Hypothalamus (tissue), 51 donors: ENCODE measurements at places on chromosomes 6 and 20.

DNA sequence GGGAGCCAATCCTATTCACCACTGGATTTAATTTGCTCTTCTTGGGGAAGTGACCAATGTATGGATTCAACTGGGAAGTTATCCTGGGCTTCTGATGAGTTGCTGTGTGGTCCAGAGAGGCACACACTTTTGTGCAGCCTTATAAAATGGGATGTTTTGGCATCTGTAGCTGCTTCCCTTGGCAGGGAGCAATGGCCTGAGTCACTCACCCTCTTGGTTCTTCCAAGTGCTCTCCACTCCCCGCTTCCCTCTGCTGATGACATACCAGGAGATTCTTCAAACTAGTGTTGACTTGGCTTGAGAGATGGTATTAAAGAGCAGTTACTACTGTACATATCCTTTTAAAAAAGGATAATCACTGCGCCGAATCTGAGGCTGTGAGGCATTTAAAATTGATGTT lies 105.8 kb downstream of the JARID2 start:
- peak; percentile 30 for DNase-seq

- DNase-seq: no peak
Observed at GRCh38 chr20:35013421-35014411, 58.0 kb downstream of the MYH7B start.

DNA sequence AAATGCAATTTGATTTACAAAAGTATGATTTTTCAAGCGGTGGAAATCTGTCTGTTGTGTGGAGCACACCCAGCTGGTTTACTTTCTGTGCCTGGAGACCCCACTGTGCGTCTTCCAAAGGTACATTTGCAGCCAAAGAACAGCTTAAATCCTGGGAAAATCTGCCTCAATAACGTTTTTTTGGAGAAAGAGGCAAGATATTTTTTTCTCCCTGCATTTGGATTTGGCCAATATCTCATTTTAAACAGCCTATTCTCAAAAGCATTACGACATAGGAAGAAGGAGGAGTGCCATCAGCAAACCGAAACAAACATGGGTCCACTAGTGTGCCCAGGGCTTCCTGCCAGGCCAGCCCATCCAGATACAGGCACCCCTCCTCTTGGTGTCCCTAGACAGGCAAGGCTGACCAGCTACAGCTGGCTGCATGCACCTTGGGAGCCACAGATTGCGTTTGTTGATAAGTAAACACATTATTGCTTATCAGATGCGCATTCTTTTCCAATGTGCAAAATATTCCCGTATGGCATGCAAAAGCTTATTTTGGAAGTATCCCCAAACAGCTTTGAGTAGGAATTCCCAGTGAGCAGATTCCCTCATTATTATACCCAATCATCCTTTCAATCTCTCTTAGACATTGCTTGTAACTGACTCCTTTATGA lies 184.5 kb upstream of the MARCKS start:
- DNase-seq: no peak

- no peak for DNase-seq
Observed at GRCh38 chr20:44092551-44093248, 94.3 kb downstream of the JPH2 start.

GRCh38 chr6:137206577-137206976 lies 12.6 kb downstream of the IFNGR1 start:
- no peak for DNase-seq

DNA sequence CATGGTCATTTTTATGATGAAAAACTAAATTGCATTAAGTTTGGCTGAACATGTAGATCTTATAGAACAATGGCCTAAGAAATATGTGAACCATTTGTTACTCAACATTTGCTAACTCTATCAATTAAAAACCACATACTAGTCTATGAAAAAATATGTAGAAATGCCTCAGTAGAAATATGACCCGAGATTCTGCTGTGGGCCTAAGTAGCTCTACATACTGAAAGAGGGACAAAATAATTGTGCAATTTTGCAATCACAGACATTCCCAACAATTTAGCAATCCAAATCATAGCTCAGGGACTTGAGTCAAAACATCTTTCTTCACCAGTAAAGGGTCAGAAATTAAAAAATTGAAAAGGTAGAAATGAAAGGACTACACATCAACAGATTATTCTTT lies 619.0 kb downstream of the FRK start:
- DNase-seq: no peak
